Neural progenitor cell (in vitro differentiated cells): ENCODE measurements at places on chromosomes 12 and 14. TPM values are rescaled to one million over a fixed set of nuclear protein-coding genes. Genes with fewer than 3 reads are reported as not detected.

Gene KRT74
- not detected in 2 replicates for total RNA-seq

Gene AKAP6
- 3.7 and 7.3 TPM in 2 replicates for total RNA-seq

Gene TAMALIN
- total RNA-seq, result 1.1 and 7.4 TPM in 2 replicates

DNA sequence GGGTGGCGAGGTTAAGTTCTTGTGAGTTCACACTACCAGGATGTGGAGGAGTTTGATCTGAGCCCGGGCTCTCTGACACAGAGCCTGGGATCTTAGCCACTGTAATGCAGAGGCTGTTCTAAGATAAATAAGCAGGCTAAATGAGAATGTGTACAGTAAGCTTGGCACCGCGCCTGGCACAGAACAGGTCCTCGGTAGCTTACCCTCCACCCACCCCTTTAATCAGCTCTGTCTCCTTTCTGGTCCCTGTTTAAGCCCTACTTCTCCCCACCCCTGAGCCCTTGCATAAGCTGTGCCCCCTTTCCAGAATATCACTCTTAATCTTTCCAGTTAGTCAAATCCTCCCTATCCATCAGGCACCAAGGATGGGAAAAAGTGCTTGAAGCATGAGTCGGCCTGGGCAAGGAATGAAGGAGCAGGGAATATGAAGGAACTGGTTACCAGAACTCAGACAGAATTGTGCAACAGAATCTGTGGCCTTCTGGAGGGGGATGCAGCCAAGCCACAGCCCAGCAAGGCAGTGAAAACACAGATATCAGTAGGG lies 32.8 kb upstream of the CMKLR1 start:
- DNase-seq, result no peak

DNA sequence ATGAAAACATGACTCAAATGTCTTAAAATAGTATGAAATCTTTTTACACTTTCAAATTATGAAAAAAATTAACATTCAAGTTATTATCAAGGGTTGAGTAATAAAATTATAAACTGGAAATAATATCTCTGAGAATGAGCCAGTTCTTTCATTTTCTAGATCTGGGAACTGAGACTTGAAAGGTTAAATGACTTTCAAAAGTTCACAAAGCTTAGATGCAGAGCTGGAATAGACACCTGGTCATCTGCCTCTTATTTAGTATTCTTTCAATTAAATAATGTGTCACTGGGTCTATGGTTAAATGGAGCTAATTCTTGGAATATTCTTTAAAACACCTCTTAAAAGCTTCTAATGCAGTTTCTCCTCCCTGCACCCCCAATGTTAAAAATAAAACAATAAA lies 86.6 kb downstream of the CDK17 start:
- no peak for DNase-seq

GRCh38 chr12:12903642-12904609 lies 12.6 kb downstream of the GPRC5A start:
- no peak for DNase-seq

Gene AICDA
- not detected in 2 replicates for total RNA-seq

- DNase-seq, result peak; percentile 73
Measured at GRCh38 chr14:56501909-56502530, 77.6 kb upstream of the TMEM260 start.

DNA sequence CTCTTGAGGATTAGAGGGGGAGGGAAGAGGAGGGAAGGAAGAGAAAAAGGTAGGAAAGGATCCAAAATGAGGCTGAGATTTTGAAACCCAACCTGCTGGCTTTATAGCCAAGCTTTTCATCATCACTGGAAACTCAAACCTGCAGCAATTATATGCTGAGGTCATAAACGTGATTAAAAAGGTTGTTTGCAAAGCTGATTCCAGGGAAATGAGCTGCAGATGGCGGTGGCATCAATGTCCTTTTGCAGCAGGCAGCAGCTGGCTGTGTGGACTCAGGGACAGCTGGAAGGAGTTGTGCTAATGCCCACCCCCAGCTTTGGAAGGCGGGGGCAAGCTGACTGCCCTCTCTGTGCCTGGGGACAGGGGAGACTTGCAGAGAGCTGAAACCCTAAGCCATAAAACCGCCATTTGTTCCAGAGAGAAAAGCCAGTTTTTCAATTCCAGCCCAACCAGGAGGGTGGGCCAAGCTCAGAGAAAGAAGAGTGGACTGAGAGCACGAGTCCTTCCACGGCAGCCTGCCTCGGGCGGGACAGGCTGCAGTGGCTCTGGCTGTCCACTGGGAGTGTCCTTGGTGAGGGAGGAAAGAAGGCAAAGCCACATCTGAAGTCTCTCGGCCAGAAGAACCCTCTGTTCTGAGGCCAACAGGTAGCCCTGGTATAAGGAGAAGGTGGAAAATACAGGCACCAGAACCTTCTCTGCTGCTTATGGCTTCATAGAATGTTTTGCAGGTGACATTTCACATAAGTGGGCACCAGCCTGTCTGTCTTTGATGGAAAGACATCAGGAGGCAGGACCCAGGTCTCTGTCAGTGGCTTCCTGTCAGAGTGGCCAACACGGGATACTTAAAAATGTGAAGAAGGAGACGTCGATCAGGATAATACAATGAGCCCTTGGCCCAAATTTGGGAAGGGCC lies 90.7 kb downstream of the SINHCAF start:
- DNase-seq, result peak; percentile 73

DNA sequence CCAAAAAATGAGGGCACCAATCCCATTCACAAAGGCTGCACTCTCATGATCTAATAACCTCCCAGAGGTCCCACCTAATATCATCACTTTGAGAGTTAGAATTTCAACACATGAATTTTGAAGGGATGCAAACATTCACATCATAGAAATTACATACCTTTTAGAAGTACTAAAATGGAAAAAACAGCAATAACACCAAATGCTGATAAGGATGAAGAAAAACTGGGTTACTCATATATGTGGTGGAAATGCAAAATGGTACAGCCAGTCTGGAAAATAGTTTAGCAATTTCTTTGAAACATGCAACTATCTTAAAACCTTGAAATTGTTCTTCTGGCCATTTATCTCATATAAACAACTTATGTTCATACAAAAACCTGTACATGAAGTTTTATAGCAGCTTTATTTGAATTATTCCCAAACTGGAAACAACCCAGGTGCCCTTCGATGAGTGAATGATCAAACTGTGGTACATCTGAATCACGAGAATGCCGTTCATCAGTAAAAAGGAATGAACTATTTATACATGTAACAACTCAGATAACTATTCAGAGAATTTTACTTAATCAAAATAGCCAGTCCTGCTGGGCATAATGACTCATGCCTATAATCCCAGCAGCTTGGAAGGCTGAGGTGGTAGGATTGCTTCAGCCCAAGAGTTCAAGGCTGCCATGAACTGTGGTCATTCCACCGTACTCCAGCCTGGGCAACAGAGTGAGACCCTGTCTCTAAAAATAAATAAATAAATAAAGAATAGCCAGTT lies 109.4 kb upstream of the SSTR1 start:
- no peak for DNase-seq

Gene CLEC7A
- not detected in 2 replicates for total RNA-seq

Gene SIX1
- total RNA-seq, result 0.28 TPM in 1 of 2 replicates, not detected in the other

DNA sequence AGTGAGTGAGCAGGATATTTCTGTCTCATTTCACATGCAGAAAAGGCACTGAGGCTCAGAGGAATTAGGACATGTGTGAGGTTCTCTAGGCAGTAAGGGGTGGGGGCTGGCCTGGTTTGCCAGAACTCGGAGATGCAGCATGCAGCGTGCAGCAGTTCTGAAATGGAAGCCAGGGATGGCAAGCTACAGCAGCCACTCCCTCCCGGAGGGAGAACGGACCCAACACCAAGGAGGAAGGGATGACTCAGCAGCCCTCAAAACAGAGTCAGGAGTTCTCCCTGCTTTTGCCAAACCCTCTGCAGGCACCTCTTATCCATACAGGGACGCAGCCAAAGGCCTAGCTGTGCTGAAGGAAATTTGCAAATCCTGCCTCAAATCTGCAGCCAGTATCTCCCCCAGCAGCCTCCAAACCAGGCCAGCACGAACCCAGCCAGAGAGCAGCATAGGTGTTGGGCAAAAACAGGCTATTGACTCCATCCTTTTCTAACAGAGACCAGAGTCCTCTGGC lies 10.3 kb upstream of the SERPINA3 start:
- DNase-seq, result no peak

DNA sequence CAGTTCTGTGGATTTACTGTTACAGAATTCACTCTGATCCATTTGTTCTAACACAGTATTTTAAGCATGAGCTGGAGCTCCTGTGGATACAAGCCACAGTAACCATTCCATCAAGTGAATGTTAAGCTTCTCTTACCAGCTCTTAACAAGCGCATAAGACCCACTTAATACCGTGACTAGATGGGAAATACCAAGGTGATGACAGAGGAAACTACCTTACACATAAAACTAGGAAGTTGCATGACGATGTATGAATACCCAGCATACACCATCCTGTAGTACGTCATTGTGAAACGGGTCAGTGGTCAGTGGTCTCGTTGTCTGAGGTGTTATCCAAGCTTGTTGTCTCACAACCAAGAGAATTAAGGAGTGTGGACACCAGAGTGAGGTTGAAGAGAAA lies 2.0 kb upstream of the GALC start:
- DNase-seq, result no peak

Gene SDR9C7
- 0.28 and 0.32 TPM in 2 replicates for total RNA-seq

GRCh38 chr14:86321151-86321550 lies 791.2 kb downstream of the FLRT2 start:
- DNase-seq, result no peak

Gene NUAK1
- total RNA-seq, result 11.9 and 18.8 TPM in 2 replicates

GRCh38 chr12:47717443-47718193 lies 7.7 kb downstream of the ENDOU start:
- DNase-seq, result peak; percentile 87

- no peak for DNase-seq
Measured at GRCh38 chr14:64005822-64006221, 153.0 kb downstream of the SYNE2 start.

Gene NRXN3
- total RNA-seq, result 5.9 and 6.1 TPM in 2 replicates

DNA sequence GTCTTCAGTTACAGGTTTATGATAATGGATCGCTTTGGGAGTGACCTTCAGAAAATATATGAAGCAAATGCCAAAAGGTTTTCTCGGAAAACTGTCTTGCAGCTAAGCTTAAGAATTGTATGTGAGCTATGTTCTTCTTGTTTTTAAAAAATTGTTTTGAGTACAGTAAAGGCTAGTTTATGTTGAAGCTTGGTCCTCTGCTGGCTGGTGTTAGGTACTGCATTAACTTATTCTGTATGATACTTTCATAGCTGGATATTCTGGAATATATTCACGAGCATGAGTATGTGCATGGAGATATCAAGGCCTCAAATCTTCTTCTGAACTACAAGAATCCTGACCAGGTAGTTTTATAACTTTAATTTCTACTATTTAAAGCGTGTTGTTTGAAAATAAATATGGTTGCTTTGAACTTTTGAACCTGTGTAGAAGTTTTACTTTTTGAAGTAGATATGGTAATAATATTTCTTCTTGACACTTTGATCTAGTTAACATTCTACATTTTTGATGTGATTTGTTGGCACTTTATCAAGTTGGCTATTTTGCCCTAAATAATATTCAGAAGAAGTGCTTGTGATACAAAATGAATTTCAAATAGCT lies 55.7 kb downstream of the VRK1 start:
- peak; percentile 29 for DNase-seq

Gene SERPINA9
- total RNA-seq, result not detected in 2 replicates

- DNase-seq, result no peak
Measured at GRCh38 chr14:102181187-102181586, 41.5 kb downstream of the WDR20 start.

DNA sequence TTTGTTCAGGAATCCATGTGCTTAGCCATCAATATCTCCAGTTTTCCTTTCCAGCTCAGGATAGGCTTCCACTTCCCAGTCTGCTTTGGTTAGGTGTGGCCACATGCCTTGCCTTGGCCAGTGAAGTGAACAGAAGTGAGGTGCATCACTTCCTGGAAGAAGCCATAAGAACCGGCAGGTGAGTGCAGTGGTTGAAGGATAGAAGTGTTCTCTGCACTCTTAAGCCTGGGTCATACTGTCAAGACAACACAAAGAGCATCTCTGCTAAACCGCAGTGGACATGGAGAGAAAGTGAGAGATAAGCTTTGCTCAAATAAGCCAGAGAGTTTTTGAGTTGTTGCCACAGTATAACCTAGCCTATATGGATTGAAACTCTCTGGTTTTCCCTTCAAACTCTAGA lies 11.4 kb downstream of the GNG2 start:
- DNase-seq, result no peak

GRCh38 chr14:33542338-33543287 lies 408.3 kb downstream of the EGLN3 start:
- no peak for DNase-seq

Gene PRB2
- not detected in 2 replicates for total RNA-seq

DNA sequence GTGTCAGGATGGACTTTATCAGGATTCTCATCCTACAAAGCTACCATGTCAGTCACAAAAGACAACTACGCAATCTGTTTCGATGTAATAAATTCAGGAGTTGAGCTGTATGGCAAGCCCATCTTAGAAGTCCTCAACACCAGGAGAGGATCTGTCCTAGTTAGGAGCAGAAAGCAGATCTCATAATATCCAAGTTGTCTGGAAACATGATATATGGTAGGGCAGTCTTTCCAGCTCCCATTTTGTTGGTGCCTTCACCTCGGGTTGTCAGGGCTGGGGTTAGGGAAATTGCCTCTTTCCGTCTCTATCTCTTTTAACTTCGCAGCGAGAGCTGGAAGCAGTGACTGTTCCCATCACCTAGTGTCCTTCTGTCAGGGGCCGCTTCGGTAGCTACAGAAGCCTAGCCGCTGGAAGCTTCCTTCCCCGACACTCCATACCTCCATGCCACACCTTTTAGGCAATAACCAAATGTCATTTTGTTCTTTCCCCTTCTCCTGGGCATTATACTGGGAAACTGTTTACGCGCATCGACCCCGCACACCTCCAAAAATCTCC lies 1.4 kb downstream of the NIN start:
- peak; percentile 42 for DNase-seq

- DNase-seq, result no peak
Measured at GRCh38 chr12:127048057-127048456, 1218.9 kb upstream of the TMEM132C start.

- DNase-seq, result no peak
Measured at GRCh38 chr12:32159925-32160324, 53.3 kb downstream of the BICD1 start.

Gene HHIPL1
- 0.32 and 1.2 TPM in 2 replicates for total RNA-seq

- DNase-seq, result peak; percentile 66
Measured at GRCh38 chr12:57803319-57803893, 15.1 kb downstream of the AVIL start.

Gene GPR68
- total RNA-seq, result 0.84 TPM in 1 of 2 replicates, not detected in the other

GRCh38 chr12:95179011-95179410 lies 38.3 kb downstream of the FGD6 start:
- no peak for DNase-seq

Gene OAS2
- total RNA-seq, result 0.12 TPM in 1 of 2 replicates, not detected in the other

GRCh38 chr12:79344855-79345847 lies 345.6 kb downstream of the PAWR start:
- DNase-seq, result peak; percentile 65

DNA sequence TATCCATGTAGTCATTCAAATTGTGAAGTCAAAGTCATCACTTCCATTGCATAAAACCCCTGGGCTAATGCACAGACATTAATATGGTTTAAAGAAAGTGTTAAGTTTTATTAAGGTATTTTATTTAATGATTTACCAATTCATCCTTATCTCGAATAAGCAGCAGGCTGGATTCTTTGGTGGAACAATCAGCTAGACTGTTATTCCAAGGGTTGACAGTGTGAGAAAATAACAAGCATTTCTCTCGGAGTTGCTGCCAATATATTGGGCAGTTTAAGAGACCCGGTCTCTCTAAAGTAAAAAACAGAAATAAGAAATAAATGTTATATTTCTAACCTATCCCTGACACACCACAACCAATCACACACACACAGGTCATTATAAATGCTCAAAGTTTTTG lies 9.4 kb downstream of the KLRB1 start:
- DNase-seq, result no peak

GRCh38 chr12:52587563-52587962 lies 13.7 kb downstream of the KRT72 start:
- DNase-seq, result no peak

Gene PIANP
- total RNA-seq, result 0.32 and 1.7 TPM in 2 replicates

GRCh38 chr12:53937099-53937498 lies 1.5 kb upstream of the HOXC13 start:
- no peak for DNase-seq
